ENCODE measurements at places on chromosomes 11 and 22.

GRCh38 chr11:21511835-21512440 lies 680.9 kb upstream of the ANO5 start:
- peak; percentile 32 for DNase-seq

DNA sequence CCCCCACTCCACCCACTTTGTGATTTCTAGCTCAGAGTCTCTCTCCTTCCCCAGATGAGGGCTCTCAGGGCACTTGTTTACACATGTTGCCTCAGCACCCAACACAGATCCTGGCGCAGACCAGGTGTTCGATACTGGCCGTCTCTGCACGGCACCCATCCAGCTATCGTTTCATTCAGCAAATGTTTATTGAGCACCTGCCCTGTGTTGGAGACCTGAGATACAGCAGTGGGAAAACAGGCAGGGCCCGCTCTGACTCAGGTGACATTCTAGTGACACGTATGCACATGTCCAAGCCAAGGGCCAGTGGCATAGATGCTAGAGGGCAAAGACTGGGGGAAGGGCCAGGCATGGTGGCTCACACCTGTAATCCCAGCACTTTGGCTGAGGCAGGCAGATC lies 71.9 kb downstream of the NFAM1 start:
- no peak for DNase-seq

DNA sequence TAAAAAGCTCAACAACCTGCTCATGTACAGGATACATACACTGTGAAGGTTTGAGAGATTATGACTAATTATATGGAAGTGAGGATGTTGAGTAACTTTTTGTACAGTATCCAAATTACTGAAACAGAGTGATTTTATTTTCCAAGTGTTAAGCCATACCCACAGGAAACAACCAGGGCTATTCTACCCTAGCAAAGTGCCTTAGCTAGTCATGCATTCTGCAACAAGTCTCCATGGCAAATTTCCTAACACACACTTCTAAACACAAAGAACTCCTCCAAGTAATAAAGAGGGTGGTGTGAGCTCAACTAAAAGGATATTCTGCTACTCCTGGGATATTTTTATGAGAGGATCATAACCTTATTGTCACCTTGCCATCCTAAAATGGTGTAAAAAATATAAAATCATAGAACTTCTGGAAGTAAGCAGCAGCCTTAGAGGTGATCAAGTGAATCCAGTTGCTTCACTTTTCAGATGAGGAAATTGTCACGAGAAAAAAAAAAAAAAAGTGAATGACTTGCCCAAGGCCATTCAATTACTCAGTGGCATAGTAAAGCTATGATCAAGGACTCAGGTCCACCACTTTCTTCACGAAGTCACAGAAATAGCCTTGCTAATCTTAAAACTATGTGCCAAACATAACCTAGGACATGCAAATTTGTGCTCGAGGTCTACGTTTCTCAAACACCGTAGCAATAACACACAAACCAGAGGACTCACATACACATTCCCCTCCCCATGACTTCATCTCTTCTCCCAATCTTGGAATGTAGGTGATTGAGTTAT lies 4.2 kb downstream of the LGR4 start:
- no peak for DNase-seq

DNA sequence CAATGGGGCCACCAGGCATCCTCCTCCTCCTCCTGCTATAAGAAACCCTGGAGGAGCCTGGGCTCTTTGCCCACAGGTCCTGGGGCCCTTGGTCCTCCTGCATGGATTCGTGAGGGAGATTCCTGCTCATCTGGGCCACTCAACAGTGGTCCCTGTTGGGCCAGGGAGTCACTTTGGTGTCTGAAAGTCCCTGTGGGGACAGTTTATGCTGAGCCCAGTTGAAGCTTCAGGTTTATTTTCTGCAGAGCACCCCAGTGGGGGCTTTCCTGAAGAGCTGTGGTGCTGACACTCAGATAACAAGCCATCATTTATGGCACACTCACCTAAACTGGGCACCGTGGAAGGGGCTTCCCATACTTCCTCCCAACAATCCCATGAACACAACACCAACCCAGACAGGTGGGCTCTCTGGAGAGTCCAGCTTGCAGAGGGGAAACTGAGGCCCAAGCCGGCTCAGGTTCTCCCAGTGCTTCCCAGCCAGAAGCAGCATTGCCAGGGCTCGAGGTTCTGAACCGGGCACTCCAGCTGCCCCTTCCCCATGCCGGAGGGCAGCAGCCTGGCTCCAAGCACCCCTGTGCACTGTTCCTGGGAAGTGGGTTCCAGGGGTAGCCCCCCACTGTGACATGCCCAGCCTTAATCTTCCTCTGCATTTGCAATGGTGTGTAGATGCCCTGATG lies 91.3 kb downstream of the MYEOV start:
- DNase-seq: no peak

- DNase-seq: no peak
Observed at GRCh38 chr11:67490727-67491065, 7.9 kb downstream of the AIP start.

- peak; percentile 50 for DNase-seq
Observed at GRCh38 chr11:63866211-63866610, 27.3 kb downstream of the MARK2 start.

DNA sequence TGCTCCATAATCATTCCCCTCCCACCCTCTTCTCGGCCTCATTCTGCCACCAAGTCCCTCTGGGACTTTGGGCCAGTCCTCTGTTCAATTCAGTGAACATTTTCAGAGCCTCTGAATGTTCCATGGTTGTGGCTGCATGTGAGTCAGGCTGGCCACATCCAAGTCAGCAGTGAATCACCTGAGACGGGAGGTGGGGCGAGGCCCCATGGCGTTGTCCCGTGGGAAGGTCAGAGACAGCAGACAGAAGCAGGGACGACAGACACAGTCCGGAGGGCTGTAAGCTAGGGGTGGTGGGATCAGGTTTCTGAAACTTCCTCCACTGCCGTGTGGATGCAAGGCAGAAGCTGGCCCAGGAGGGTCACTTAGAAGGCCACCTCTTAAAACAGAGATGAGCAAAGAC lies 324.8 kb downstream of the MN1 start:
- DNase-seq: no peak

DNA sequence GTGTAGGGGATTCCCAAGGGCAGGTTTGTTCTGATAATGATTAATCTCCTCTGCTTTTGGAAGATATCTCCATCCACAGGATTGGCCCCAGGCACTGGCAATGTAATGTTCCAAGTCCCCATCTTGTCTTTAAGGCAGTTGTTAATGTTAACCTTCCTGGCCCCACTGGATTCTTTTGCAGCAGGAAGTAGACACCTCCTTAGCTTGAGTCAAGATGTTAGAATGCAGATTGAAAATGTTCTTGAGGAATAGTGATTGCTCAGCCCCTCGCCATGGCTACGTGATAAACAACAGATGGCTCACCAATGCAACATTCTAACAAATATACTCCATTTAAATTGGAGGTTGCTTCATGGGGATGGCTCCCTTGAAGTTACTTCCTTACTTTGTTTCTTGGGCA lies 7.3 kb downstream of the HEPHL1 start:
- DNase-seq: peak; percentile 12

DNA sequence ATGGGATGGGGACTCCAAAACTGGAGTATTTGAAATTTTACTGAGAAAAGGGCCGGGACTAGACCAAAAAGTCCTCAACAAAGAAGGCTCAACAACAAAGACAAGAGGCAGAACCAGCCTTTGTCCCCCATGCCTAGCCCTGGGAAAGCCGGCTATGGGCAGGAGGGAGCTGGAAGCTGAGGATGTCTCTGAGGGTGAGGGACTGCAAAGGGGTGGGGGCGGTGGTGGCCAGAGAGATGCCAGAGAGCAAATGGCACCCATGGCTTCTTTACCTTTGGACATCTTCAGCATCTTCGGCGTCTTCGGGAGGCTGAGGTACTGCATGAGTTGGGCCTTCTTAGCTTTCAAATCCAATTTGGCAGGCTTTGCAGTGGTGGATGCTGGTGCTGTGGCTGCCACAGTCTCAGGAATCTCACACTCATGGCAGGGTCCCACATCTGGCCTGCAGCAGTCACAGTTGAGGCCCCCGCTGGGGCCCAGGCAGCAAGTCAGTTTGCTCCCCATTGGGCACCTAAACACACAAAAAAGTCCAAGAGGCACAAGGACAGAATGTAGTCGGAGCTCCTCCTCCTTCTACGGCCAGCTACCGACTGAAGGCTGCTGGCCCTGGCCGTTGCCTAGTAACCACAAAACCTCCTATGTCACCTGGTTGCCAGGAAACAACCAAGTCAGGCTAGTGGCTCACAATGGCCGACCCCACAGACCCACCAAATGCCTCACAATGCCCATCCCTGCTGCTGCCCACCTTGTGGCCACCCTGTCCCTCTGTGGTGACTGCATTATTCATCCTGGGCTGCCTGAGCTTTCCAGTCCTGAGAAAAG lies at the start of gene C22orf42:
TSS of gene C22orf42 (minus strand) at position 592 of the 822 bp plus-strand sequence. CDS start at position 504, 88 bp downstream.
- no peak for DNase-seq

DNA sequence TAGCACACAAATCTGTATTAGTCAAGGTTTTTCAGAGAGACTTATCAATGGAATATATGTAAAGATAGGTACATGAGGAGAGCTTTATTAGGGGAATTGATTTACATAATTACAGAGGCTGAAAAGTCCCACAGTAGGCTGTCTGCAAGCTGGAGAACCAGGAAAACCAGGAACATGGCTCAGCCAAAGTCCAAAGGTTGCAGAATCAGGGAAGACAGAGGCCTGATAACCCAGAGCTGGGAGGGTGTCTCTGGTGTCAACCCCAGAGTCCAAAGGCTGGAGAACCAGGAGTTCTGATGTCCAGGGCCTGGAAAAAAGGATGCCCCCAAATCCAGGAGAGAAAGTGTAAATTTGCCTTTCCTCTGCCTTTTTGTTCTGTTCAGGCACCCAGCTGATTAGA lies 16.3 kb upstream of the OR5F1 start:
- DNase-seq: no peak

- DNase-seq: no peak
Observed at GRCh38 chr11:108559340-108559739, 34.2 kb downstream of the EXPH5 start.

DNA sequence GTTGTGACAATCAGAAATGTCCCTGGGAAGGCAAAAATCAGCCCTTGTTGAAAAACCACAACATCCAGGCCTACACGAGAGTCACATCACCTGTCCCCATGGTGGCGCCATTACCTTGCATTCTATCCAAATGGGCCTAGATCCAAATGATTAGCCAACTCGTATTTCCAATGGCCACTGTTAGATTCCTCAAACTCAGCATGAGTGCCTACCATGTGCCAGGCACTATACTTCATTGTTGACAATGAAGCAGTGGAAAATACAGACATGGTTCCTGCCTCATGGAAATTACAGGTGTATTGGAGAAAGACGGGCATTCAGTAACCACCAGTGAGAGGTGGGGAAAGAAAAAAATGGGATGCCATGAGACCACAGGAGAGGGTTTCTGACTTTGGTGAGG lies 29.8 kb upstream of the CREB3L1 start:
- DNase-seq: no peak

GRCh38 chr22:31789803-31790202 lies 36.0 kb downstream of the DEPDC5 start:
- no peak for DNase-seq
